ENCODE measurements at places on chromosomes 2 and 18.

DNA sequence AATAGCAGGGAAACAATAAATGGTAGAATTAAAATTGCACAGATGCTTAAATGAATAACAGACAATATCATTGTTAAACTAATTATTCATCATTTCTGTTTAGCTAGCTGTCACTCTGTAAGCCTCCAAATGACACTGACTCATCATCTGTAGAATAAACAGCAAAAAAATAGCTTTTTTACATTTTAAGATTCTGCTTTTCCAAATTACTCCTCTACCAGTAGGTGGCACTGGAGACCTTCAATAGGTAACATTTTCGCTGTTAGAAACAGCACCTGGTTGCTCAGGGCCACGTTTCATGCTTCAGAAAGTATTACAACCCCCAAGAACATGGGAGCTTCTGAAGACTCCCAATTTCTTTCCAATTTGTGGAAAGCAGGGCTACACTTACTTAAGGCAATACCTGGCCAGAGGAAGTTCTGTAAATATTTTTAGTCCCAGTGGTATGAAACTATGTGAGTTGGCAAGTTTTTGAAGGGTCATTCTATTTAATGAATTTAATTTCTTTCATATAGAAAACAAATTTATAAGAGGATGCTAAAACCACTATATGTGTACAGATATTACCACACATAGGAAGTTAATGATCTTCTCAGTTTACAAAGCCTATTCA, 45.4 kb downstream of the TTN start:
- peak; percentile 39 for DNase-seq

DNA sequence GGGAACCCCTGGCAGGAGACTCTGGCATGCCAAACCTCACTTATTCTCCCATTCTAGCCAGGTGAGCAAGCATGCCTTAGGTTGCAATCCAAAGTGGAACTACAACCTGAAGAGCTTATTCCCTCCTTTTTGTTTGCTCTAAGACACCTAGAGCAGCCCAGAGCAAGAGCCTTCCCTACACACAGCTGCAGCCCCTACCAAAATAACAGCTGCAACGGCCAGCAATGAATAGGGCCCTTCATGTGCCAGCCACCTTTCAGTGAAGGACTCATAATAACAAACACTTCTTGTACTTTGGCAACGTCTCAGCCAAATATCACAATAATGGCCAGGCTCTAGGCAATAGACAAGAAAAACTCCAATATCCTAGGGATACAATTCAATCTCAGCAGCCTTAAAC, 178.7 kb downstream of the ALK start:
- DNase-seq = no peak

DNA sequence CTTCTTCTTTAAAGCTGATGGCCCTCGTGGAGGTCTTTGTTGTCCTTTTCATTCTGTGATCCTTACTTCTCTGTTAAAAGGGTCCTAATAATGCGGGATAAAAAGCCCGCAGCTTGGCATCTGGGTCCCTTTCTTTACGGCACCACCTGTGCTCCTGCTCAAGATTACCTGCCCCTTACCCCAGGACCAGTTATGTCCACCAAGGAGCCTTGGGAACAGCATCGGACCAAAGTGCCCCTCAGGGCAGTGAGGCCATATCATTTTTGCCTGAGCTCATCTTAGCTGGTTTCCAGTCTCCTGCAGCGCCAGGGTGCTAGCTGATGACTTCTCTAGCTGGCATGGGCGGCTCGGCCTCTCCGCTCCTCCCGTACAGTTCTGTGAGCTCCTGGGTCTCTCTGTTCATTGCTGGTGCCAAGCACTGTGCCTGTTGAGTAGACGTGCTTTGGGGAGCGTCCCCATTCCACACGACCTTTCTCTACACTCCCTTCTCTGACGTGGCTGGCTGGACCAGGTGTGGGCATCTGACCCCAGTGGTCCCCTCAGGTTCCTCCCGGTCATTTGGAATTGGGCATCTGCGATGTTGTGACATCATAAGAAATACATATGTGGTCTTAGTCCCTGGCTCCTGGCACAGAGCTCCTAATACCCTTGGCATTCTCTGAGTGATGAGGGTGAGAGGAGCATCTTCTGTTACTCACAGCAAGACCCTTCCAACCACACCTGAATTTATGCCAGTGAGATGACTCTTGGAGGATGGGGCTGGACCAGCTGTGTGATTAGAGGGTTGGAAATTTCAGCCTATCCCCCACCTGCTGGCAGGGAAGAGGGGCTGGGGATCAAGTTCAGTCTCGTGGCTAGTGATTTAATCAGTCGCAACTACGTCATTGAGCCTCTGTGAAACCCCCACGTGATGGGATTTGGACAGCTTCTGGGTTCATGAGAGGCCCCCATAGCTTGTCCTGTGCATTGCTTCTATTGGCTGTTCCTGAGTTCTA, 134.2 kb upstream of the HS6ST1 start:
- DNase-seq = no peak

- no peak for DNase-seq
Measured at GRCh38 chr18:2686349-2686968, 30.9 kb downstream of the SMCHD1 start.

DNA sequence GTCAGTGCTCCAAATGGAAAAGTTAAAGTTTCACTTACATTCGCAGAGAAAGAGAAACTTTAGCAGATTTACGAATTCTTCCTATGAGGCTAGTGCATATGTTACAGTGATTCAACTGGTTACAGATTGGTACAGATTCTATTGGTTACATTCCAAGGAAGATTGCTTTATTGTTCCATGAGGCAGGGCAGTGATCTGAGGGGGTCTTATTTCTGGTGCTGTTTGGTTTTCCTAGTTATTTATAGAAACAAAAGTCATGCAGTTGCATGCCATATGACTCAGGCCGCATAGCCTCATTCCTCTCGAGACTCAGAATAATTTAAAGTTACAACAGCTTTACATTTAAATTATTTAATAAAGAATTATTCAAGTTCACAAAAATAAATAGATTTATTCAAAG, 385.4 kb upstream of the SYT4 start:
- DNase-seq = no peak

DNA sequence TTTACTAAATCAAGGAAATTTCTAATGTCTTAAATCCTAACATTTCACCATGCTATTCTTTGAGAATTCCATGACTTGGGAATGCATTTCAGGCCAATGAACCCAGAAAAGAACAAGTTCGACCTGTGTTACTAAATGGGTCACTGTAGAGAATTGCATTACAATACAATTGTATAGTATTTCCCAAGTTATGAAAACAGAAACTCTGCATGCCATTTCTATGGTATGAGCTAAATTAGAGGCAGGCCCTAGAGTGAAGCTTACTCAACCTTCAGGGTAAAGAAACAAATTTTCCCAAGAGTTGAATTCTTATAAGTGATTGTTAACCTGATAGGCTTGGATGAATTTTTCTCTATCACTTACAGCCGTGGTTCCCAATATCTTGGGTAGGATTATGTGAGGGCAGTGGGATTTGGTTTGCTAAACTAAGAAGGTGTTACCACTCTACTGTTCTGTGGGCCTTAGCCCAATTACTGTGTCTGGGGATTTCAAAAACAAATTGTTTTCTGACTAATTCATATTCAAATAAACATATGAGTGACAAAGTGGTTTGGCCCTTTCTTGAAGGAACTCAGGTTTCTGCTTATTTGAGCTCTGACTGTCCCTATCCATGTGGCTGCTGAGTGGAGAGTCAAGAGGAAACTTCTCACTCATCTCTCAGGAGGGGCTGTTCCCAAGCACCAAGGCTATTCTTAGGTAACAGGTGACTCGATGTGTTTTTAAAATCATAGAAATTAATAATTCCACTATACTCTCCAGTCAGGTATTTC, 11.2 kb upstream of the SERPINB7 start:
- no peak for DNase-seq

DNA sequence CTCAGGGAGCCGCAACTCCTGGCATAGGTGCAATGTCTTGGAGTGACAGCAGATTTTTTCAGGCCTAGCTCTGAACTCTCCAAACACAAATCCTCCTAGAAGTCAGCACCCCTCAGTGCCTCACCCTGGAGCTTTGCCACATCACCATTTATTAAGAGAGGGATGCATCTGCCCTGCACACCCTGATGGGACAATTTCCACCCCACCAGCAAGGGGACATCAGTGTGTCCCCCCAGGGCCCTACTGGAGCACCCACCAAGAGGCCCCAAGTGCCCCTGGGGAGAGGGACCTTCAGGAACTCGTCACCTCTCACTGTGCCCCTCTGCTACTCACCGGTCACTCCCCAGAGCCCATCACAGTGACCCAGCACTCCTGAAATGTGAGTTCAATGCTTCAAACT, 144.7 kb downstream of the NDUFA10 start:
- DNase-seq = no peak

- DNase-seq = no peak
Measured at GRCh38 chr18:37987901-37988300, 422.3 kb upstream of the CELF4 start.

GRCh38 chr2:138298120-138298814, 203.3 kb upstream of the SPOPL start:
- no peak for DNase-seq

DNA sequence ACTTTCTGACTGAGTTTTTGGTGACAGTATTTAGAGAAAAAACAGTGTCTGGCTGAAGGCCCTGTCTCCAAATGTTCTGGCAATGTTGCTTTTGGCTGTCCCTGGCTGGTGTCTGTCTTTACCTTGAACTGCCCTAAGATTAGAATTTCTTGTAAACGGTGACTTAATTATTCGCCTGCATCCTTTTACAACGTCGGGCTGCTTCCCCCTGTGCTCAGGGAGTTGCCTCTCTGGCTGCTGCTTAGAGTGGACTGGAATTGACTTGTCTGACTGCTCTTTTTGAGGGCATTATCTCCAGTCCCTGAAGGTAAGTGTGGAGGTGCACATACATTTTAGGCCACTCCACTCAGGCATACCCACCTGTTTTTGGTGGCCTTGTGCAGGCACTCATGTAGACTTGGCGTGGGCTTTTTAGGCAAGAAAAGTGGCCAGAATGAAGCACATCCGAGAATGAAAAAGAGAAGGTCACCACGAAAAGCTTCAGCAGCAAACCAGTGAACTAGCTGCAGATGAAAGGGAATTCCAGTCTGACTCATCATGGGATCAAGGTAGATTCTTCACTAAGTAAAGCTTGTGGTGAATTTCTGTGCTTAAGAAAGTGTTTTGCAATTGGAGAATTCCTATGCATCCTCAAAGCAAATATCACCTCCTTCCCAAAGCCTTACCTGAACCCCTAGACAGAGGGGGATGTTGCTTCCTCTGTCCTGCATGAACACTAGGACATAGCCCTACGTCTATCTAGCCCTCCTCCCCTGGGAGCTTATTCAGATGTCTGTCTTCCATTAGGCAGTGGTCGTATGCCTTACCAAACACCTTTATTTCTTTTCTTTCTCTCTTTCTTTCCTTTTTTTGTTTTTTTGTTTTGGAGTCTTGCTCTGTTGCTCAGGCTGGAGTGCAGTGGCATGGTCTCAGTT, 230.3 kb upstream of the TRIB2 start:
- no peak for DNase-seq

DNA sequence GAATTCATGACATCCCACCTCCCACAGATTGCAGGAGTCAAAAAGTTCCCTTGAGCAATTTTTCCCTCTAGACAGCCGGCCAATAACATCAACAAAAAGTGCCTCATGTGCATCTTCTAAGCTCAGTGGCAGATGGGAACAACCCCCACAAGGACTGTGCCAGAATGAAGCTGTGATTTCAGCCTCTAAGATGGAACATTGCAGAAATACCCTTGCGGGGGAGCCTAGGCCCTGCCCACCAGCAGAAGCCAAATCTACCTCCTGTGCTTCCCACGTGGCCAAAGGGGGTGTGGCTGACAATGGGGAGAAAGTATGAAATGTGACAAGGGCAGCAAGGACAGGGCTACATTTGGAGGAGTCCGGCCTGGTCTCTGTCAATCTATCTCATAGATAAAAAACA, 482.3 kb downstream of the TGIF1 start:
- DNase-seq = no peak

- no peak for DNase-seq
Measured at GRCh38 chr2:64853306-64853705, 135.9 kb upstream of the SLC1A4 start.

- peak; percentile 33 for DNase-seq
Measured at GRCh38 chr2:195648787-195649186, 8.2 kb upstream of the SLC39A10 start.
